NCI-H2227 treated with DMSO at 0.1 percent for 48 hours (cell line): ENCODE measurements at places on chromosomes 12 and 14.

- no peak for DNase-seq
Measured at GRCh38 chr12:110825530-110825929, 21.3 kb upstream of the CCDC63 start.

DNA sequence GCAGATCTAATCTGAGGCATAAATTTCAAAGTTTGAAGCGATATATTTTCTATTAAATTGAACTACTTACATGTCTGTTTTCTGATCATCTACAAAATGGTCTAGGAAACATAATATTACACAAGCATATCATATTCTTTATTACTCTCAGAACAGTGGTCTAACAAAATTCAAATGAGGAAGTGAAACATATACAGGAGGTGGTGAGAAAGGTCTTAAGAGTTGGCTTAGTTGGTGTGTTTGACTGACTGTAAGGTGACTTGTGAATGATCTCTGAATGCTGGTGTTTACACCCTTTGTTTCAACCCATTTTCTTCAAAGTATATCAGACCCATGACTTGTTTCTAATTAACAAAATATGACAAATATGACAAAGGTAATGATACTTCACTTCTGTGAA, 1156.8 kb downstream of the SLC16A7 start:
- DNase-seq: no peak

DNA sequence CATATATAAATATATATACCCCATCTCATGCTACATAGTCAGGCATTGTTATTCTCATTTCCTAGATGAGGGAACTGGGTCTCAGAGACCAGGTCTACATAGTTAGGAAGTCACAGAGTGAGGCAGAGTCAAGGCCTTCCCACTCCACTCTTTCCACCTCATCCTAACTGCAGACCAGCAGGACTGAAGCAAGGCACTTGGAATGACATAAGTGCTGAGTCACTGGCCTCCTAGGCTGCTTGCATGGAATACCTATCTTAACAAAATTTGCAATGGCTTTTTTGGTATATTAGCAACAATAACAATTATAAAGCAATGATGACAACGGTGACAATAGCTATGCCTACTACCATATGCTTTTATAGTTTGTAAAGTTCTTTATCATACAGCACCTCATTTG, 5.4 kb upstream of the ANO4 start:
- DNase-seq: no peak

- DNase-seq: no peak
Measured at GRCh38 chr14:30002859-30003258, 75.2 kb upstream of the PRKD1 start.

- DNase-seq: no peak
Measured at GRCh38 chr12:28051516-28052354, 79.2 kb upstream of the PTHLH start.

DNA sequence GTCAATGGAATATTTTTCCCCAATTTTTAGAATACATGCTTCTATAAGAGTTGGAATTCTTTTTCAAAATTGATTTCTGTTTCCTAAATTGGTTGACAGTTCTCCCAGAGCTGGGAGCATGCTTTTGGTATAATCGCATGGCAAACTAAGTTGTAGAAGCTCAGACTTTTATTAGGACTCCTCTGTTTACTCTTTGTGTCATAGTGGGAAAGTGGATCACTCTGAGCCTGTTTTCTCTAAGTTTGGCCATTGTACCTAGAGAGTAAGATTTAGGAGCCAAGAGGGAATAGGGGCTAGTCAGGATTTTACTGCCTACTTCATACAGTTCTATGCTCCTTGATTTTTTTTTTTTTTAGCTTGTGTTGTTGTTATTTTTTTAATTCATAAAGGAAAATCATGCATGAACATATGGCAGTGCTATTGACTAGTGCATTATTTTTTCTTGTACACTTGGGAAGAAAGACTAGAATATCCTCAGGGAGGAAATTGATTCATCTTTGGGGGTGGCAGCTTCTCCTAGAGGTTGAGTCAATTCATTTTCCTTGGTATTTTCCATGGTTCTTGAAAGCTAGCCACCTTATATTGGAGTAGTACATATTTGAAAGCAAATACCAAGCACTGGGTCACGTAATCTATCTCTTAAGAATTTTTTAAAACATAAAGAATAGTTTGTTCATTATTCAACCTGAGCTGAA, 77.7 kb upstream of the TRAF3 start:
- DNase-seq: no peak

- DNase-seq: no peak
Measured at GRCh38 chr12:90250042-90250441, 541.4 kb upstream of the ATP2B1 start.

DNA sequence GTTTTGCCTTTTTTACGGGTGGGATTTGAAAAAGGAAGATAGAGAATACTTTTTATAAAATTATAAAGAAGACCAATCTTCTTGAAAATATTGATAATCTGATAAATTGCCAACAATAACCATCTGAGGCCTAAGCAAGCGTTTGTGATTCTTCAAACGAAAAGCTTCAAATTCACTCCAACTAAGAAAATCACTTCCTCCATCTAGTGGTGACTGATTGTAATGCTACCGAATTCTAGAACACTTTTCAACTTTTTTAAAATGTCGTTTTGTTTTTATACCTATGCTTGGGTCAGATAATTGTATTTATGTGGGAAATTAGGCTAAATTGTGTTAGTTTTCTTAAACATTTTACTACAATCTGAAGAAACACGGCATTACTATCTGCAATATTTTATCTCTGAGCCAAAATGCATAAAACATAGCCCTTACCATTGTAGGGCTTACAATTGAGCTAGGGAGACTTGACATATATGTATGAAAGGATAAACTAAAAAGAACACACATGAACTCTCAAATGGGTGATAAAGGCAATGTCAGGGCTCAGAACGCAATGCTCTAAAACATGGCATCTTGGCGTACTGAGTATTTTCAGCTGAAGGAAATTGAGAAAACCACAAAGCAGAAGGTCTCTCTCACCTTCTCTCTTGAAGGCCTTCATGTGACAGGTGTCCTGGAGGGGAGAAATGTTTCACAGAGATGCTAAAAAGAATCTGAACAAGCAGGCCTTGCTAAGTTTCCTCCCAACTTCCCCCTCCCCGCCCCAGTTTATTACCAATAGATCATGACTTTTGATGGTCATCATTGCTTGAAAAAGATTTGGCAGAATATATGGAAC, 36.8 kb upstream of the G2E3 start:
- peak; percentile 72 for DNase-seq

- DNase-seq: no peak
Measured at GRCh38 chr14:68825729-68826128, 32.9 kb upstream of the ZFP36L1 start.
